ENCODE measurements at places on chromosomes 2 and 18.

GRCh38 chr2:108982259-108982679, 6.8 kb downstream of the EDAR start:
- no peak for DNase-seq

DNA sequence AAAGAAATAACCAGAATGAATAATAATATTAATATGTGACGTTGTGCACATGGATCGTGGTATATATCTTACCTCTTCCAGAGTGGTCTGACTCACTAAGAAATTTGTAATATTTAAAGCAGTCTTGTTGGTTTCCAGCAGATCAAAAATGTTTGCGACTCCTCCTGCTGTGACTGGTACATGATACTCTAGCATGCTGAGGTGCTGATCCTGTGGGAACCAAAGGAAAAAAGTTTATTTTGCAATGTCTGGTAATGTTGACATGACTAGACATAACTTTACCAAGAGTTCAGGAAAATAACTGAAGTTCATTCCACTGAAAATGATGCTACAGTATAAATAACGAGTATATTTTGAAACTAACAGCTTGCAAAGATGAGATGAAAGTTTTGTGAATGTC, 124.5 kb upstream of the BARD1 start:
- DNase-seq = no peak

- DNase-seq = peak; percentile 17
These were observed 255.3 kb downstream of the NR4A2 start for GRCh38 chr2:156077041-156077742.

DNA sequence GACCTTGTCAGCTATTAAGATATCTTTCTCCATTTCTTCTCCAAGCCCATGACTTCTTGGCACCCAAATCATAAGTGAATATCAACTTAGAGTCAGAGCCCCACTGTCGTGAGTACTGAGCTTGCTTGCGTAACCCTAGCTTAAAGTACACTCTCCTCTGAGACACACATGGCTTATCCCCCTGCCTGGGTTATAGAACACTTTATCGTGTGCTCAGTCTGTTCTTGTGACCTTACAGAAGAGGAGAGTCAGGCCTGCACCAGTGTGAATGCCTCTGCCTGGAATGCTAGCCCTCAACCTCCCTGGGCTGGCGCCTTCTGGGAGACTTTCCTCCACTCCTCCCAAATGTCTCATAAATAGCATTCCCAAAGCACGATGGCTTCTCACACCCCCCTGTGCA, 79.3 kb downstream of the CEP192 start:
- DNase-seq = no peak

DNA sequence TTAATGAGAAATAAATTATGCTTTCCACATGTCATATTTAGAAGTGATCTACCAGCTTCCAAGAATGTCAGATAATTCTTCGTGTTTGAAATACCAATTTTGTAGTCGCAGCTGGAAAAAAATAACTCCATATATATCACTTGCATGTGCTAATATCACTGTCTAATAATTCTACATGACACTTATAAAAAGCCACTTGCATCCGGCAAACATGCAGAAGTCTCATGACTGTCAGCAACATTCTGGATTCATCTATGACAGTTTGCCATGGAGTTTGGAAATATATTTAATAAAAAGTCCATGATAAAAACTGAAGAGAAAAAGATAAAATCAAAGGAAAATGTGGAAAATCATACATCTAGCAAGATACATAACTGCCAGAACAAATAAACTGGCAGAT, 1784.4 kb downstream of the SUCLG1 start:
- DNase-seq = no peak

GRCh38 chr2:236393101-236393500, 128.9 kb upstream of the ASB18 start:
- DNase-seq = no peak

- DNase-seq = no peak
These were observed 2.2 kb upstream of the SLC4A5 start for GRCh38 chr2:74345272-74345943.

Measured in D341Med (cell line).